ENCODE measurements at places on chromosomes 4 and X. TPM values are rescaled to one million over a fixed set of nuclear protein-coding genes. Genes with fewer than 3 reads are reported as not detected.

SLC10A4 gene
- not detected for total RNA-seq

SULT1E1 gene
- 6.0 TPM for total RNA-seq

AWAT2 gene
- total RNA-seq, result not detected

TCEANC gene
- 3.4 TPM for total RNA-seq

GPM6B gene
- total RNA-seq, result 15.9 TPM

IRAK1 gene
- 103 TPM for total RNA-seq

GRCh38 chrX:136228839-136229207 is 22.4 kb downstream of the MAP7D3 start:
- no peak for DNase-seq

GRCh38 chrX:38754818-38755718 is 46.2 kb upstream of the MID1IP1 start:
- DNase-seq, result no peak

- no peak for DNase-seq
Observed at GRCh38 chr4:17726911-17727310, 54.5 kb downstream of the FAM184B start.

DNA sequence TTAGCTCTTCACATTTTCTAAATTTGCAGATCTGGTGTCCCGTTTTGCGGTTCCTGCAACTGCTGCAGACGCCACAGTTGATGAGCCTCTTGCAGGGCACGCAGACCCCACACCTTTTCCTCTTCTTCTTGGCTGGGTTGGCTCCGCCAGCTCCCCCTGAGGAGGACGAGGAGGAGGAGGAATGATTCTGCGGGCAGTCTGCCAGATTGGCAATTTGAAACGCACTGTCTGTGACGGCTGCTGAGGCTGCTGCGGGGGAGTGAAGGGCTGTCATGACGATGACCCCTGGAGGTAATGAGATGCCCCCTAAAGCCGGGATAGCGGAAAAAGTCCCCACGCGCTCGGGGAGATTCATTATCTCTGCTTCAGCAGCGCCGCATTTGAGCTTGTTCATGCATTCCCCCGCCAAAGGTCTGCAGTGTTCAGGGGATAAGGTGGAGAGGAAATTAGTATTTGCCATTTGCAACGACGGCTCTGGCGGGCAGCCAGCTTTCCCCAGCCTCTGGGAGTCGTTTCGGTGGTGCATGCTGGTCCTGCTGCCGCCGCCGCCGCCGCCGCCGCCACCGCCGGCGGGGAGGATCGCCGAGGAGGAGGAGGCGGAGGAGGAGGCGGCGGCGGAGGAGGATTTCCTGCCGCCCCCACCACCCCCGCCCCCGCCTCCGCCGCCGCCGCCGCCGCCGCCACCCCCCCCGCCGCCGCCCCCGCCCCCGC is 3.8 kb downstream of the CXXC4 start:
- DNase-seq, result peak; percentile 77

GRCh38 chr4:98642991-98643426 is 15.4 kb downstream of the TSPAN5 start:
- no peak for DNase-seq

GRCh38 chr4:112968451-112969159 is 80.8 kb upstream of the ANK2 start:
- no peak for DNase-seq

Measured in ureter (tissue), 1 donor.